ENCODE measurements at places on chromosomes 6 and 20.

- DNase-seq = no peak
These were observed 882.0 kb downstream of the TFAP2A start for GRCh38 chr6:9532621-9533557.

GRCh38 chr20:23370274-23370673 is 8.3 kb downstream of the GZF1 start:
- no peak for DNase-seq

DNA sequence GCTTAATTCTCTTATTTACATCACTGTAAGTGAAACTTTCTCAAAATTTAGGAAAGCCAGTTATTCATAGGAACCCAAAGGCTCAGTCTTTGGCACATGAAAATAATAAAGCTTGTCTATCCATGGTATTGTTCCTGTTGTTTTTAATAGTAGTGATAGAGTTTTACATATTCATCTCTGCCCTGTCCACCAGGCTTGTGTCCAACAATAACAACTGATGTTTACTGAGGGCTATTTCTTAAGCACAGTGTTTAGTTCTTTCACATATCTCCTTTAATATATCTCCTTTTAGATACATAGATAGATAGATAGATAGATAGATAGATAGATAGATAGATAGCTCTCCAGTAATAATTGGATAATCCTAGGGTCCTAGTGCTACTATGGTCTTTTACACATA is 34.2 kb downstream of the FOXQ1 start:
- no peak for DNase-seq

- no peak for DNase-seq
These were observed 309.7 kb downstream of the SLC35F1 start for GRCh38 chr6:118216751-118217150.

DNA sequence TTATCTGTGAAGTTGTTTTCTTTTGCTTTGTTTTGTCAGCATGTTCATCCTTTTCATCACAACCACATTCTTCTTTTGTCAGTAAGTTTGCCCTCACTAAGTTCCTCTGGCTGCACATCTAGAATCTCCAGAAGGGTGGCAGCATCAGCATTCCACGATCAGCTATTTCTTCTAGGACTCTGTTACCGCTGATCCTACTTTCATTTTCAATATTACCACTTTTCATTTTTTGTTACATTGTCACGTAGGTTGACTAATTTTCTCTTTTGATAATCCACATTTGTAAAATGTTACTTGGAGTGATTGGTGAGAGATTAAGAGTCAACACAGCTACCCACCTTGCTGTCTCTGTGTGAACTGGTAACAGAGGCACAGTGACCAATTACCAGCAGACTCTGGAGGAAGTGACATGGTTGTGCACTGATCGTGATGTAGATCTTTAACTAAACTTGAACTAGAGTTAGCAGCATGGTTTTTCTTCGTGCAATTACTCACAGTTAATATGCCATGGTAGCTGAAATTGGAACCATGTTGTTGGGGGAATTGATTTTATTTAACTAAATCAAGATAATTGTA is 307.9 kb upstream of the SLC35B3 start:
- no peak for DNase-seq

GRCh38 chr6:135372758-135373157 is 124.8 kb downstream of the AHI1 start:
- DNase-seq = no peak

DNA sequence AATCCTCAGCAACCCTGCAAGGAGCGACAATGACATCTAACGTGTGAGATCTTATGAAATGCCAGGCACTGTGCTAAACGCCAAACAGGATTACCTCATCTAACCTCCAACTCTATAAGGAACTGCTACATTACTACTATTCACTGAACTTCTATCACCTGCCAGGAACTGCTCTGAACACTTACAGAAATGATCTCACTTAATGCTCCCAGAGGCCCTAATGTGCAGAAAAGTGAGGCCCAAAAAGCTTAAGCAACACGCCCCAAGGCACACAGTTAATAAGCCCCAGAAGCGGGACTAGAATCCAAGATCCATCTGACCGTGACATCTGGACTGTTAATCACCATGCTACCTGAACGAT is 28.5 kb downstream of the TRAM2 start:
- no peak for DNase-seq

DNA sequence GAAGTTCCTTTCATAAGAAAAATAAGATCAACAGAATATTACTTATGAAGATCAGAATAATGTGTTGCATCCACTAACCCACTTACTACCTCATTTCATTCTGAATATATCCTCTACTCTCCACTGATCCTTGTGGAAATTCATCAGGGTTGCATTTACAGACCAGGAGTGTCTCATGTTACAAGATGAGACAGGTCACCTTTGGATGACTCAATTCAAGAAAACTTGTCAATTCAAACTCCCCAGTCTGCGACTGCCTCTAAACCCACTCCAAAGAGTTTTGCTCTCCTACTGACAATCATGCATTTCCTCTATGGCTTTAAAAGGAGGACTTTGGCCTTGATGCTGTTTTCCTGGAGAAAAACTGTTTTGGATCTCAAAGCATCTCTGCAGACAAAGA is 68.4 kb downstream of the ID4 start:
- DNase-seq = no peak

DNA sequence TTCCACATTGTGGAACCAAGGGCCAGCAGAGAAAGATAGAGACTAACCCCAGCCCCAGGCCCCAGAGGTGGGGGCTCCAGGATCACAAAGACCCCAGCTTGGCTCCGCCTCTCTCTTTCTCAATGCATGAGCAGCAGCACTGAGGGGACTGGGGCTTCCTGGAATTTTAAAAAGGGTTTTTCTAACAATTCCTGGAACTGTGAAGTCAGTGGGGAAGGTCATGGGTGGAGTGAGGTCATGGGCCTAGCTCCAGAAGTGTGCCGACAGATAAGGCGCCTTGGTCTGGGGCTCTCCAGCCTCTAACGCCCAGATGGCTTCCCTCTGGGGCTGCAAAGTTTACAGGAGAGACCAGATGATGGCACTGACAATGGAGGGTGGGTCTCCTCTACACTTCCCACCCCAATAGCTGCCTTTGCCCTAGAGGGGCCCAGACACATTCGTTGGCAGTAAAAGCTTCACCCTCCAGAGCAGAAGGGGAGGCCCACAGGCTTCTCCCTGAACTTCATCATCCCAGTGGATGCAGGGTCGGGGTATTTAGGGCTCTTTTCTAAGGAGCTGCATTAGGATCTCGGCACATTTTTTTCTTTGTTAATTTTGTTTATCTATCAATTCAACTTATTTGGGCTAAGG is 46.9 kb upstream of the CD93 start:
- no peak for DNase-seq

DNA sequence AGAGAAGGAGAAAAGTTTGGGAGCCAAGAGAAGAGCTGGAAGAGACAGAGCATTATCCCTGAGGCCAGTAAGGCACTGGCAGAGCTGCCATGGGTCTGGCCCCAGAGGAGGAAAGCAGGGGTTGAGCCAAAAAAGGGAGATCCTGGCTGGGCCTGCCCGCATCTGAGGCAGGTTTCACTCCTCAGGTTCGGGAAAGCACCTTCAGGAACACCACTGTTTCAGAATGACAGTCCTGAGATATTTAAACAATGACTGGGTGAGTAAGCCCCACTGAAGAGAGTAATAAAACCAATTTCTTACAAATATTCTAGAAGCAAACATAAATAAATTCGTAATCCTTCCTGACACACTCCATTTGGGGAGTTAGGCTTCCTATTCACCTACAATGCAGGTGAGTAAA is 152.2 kb downstream of the BACH2 start:
- DNase-seq = no peak

DNA sequence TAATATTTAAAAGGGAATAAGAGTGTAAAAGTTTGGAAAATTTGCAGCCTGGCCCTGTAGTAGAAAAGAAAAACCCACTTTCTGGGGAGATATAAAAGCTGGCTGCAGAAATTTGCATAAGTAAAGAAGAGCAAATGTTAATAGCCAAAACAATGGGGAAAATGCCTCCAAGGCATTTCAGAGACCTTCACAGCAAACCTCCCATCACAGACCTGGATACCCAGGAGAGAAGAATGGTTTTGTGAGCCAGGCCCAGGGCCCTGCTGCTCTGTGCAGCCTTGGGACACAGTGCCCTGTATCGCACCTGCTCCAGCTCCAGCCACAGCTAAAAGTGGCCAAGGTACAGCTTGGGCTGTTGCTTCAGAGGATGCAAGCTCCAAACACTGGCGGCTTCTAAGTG is 113.8 kb downstream of the BTBD9 start:
- no peak for DNase-seq

All from hippocampal formation (tissue), 2 donors.